ENCODE measurements at places on chromosomes 7 and 10.

DNA sequence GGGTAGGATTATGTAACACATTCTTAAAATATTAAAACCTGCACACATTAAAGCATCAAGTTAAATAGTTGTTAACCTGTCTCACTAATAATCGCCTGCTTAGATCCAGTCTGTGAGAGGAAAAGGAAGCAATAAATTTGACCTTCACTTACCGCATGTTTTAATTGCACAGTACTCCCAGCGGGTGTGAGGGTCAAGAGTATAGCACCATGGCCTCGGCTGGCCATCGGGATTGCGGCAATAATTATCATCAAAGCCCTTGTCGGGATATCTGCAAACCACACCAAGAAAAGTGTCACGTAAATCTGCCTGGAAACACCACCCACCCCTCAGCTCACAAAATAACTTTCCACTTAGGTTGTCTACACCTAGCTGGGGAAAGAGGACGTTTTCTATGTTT lies 26.6 kb downstream of the HGF start:
- DNase-seq = no peak

DNA sequence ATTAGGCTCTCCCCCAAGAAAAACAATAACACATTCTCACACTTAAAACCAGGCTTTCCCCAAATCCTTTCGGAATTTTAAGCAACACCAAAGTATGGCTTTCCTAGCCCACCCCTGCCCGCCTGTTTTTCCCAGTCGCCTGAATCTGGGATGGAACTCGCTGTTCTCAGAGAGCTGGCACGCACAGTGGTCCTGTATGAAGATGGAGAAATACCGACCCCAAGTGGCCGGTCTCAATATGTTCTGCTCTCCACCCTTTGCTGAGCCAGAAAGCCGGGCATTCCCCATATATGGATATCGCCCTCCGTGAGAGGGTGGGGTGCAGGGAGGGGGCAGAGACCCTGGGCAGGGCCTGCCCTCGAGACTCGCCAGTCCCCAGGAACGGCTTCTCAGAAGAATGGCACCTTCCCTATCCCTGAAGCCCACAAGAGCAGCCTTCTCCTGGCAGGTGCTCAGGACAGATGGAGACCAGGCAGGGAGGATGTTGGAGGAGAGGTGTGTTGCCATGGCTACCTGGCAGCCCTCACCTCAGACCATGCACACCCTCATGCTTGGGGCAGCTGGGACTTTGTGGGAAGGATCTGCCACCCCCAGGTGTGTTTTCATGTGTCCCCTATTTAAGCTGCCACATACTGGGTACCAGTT lies 3.4 kb downstream of the TACR2 start:
- DNase-seq = peak; percentile 73

GRCh38 chr10:99375426-99375825 lies 46.3 kb downstream of the CNNM1 start:
- no peak for DNase-seq

- no peak for DNase-seq
Observed at GRCh38 chr7:83161186-83161585, 1.5 kb downstream of the PCLO start.

DNA sequence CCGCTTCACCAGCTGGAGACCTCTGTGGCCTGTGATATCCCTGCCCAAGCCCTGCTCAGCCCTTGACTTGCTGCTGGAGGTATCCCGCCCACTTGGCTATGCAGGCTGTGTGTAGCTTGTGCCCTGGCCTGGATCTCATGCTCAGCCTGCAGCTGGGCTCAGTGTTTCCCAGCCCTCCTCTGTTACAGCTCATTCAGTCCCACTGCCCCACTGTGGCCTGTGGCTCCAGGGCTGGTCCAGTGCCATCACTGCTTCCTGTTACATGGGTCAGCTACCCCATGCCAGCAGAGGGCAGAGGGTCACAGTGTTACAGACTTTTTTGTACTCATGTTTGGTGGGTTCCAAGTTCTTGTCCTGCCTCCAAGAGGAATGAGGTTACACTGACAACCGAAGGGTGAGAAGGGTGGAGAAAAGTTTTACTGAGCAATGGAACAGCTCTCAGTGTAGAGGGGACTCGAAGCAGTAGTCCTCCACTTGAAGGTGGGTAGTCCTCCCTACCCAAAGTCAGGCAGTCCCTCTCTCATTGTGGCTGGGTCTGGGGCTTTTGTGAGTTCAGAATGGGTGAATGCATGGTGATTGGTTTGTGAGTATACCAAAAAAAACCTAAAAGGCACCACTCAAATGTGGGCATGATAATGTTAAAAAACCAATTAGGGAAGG lies 100.4 kb downstream of the ANKRD7 start:
- DNase-seq = no peak

All from fibroblast of mammary gland (primary cell).